SK-MEL-5 (cell line): ENCODE measurements at places on chromosomes 7 and 10. TPM values are rescaled to one million over a fixed set of nuclear protein-coding genes. Genes with fewer than 3 reads are reported as not detected.

Gene PALS2
- total RNA-seq = 34.0 and 35.7 TPM in 2 replicates

Gene AGBL3
- total RNA-seq = 0.69 and 0.90 TPM in 2 replicates

Gene GNGT1
- not detected in 2 replicates for total RNA-seq

Gene PAX4
- not detected in 2 replicates for total RNA-seq

Gene HTR5A
- total RNA-seq = 0.11 TPM in 1 of 2 replicates, not detected in the other

Gene ZNF727
- not detected in 2 replicates for total RNA-seq

Gene FAM237B
- not detected in 2 replicates for total RNA-seq

Gene THSD7A
- total RNA-seq = 0.45 and 0.67 TPM in 2 replicates

Gene CYP3A5
- not detected in 2 replicates for total RNA-seq

Gene NAT16
- total RNA-seq = 1.5 and 3.9 TPM in 2 replicates

Gene COL26A1
- total RNA-seq = 0.18 and 0.85 TPM in 2 replicates

Gene HHEX
- total RNA-seq = 0.19 and 0.48 TPM in 2 replicates

Gene ADRB1
- 2.9 and 3.3 TPM in 2 replicates for total RNA-seq

Gene AKR1D1
- 0.13 TPM in 1 of 2 replicates, not detected in the other for total RNA-seq

Gene ITGA8
- not detected in 2 replicates for total RNA-seq

Gene TMEM236
- 0.03 and 0.05 TPM in 2 replicates for total RNA-seq

Gene HOXA11
- 0.08 and 0.16 TPM in 2 replicates for total RNA-seq

Gene HOXA7
- 0.45 TPM in 1 of 2 replicates, not detected in the other for total RNA-seq

Gene SEMA3C
- total RNA-seq = 26.2 and 26.4 TPM in 2 replicates

Gene RELN
- 5.1 and 6.6 TPM in 2 replicates for total RNA-seq
